ENCODE measurements at places on chromosomes 1 and 21.

DNA sequence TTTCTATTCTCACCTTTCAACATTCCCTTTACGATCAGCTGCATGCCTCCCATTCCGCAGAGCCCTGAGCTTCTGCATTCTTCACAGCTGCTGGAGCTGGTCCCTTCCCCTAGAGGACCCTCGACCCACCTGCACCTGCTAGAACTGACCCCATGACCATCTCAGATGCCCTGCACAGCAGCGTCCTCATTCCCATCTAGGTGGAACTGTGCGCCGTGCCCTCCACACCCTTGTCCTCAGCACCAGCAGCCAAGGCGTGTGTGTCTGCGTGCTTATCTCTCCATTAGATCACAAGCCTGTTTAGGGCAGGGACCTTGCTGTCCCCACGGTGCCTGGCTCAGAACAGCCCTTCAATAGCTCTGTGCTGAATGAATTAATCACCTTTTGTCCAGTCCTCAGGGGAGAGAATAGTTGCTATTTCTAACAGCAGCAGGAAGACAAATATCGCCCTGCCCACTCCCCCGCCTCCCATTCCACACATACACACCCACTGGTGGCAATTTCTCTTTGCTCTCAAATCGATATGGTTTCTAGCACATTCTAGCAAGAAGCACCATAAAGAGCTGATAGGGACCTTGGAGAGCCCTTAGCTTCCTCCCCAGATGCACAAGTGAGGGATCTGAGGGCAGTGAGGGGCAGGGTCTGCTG, 61.7 kb downstream of the KCNN3 start:
- DNase-seq, result no peak

DNA sequence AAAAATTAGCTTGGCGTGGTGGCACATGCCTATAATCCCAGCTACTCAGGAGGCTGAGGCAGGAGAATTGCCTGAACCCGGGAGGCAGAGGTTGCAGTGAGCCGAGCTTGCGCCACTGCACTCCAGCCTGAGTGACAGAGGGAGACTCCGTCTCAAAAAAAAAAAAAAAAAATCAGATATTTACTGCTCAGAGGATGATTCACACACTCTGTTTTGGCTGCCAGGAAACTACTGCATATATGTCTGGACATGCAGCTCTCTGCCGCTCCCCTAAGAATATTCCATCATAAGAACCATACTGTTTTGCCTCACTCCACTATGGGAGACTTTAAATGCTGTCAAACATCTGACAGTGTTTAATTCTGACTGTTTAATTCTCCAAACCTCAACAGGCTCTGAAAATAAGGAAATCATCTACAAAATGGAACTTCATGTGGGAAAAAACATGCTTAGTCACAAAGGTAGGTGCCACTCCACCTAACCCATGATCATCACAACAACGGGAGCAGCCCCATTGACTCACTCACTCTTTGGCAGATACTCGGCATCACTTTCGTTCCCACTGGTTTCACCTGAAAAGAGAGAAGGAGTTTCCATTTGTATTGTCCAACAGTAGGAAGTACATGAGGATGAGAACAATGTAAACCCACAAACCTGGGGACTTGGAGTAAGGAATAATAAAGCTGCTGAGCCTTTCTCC, 29.3 kb upstream of the BCAS2 start:
- no peak for DNase-seq

GRCh38 chr1:201754353-201754752, 74.6 kb upstream of the IPO9 start:
- DNase-seq, result no peak

GRCh38 chr1:212432272-212432660, 454 bp upstream of the NENF start:
- DNase-seq, result no peak

All from activated CD4-positive, CD25-positive, alpha-beta regulatory T cell treated with anti-CD3 and anti-CD28 coated beads, Interleukin-2, amount 50 U/mL, for 72 hours (primary cell).